Right lobe of liver (tissue), 6 donors: ENCODE measurements at places on chromosomes 12 and 14.

DNA sequence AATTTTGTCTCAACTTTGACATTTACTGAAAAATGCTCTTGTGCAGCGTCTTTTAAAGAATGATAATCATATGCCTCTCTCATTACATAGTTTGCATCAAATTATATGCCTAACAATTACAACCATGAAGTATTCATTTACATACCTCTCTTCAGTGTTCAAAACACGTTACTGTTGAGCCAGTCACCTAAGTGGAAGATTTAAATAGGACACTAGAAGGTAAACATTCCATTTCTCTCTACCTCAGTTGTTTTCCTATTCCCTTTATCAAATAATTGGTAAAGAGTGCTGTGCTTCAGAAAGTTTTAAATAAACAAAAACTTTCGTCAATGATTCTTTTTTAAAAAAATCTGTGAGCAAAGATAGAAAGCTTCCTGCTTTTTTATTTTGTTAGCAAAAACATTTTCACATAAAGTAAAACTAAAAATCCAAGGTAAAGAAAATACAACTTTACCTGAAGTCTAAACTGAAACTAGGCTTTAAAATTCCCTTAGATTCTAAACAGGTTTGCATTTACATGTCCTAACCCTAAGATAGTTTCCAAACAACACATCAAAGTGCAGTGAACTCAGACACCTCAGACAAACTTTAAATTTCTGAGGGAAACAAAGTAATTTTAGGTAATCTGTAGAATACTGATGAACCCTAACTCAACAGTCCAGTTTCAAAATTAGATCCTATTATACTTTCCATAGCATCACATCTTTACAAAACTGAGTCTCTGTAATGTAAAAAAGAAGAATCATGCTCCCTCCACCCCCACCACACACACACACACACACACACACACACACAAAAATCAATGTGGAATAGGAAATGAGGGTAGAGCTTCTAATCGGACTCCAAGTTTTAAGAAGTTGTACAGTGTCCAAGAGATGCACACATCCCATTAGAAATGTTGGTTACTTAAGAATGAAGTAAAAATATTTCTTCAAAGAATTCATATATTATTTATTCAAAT lies 46.2 kb downstream of the PAWR start:
- DNase-seq: no peak

- DNase-seq: no peak
Observed at GRCh38 chr12:122949816-122950675, 16.2 kb downstream of the ABCB9 start.

- no peak for DNase-seq
Observed at GRCh38 chr14:51638071-51638944, 13.4 kb upstream of the FRMD6 start.

DNA sequence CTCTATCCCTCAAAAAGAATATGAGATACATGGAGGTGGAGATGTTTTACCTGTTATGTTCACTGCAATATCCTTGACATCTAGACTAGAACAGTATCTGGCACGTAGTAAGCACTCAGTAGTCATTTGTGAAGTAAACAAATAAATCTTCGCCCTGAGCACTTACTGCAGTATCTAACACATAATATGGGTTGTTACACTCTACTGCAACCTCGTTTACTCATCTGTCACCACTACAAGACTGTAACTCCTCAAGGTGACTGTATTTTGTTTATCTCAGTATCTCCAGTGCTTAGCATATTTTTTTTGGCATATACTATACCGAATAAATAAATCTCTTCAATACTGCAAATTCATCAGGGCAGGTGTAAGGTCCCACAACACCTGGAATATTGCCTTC lies 66.1 kb downstream of the WASHC3 start:
- no peak for DNase-seq

GRCh38 chr14:37056473-37056872 lies 115.9 kb downstream of the SLC25A21 start:
- no peak for DNase-seq

GRCh38 chr12:124387528-124387911 lies 92.6 kb downstream of the RFLNA start:
- peak; percentile 87 for DNase-seq

DNA sequence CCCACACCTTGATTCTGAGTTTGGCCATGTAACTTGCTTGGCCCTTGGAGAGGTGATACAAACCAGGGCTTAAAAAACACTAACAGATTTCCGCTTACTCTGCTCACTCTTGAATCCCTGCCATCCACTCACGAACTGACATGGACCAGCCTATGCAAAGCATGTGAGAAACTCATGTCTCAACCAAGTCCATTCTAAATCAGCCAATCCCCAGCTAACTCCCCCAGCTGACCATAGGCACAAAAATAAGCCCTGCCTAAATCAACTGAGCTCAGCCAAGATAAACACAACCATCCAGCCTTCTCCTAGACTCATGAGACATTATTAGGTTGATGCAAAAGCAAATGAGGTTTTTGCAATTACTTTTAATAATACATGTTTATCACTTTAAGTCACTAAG lies 353.9 kb upstream of the TBX3 start:
- DNase-seq: peak; percentile 56

- peak; percentile 58 for DNase-seq
Observed at GRCh38 chr14:33848706-33849454, 102.0 kb downstream of the EGLN3 start.

GRCh38 chr12:92581604-92582003 lies 121.2 kb upstream of the PLEKHG7 start:
- no peak for DNase-seq

- DNase-seq: no peak
Observed at GRCh38 chr12:29726321-29726692, 57.4 kb downstream of the TMTC1 start.

DNA sequence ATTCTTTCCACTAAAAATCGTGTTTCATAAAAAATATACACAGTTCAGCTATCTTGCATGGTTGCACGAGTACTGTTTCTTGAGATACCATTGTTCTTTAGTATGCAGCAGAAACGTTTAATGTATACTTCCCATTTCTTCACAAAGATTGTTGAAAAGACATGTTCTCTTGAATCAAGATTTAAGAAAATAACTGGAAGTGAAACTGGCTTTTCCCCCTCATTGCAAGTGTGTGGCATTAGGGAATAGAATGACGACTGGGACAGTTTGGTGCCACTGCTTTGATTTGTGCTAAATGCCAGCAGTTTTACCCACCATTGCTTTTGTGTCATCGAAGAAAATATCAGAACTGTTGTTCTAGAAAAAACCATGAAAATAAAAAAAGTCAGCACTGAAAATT lies 20.3 kb upstream of the DHRS2 start:
- DNase-seq: no peak

DNA sequence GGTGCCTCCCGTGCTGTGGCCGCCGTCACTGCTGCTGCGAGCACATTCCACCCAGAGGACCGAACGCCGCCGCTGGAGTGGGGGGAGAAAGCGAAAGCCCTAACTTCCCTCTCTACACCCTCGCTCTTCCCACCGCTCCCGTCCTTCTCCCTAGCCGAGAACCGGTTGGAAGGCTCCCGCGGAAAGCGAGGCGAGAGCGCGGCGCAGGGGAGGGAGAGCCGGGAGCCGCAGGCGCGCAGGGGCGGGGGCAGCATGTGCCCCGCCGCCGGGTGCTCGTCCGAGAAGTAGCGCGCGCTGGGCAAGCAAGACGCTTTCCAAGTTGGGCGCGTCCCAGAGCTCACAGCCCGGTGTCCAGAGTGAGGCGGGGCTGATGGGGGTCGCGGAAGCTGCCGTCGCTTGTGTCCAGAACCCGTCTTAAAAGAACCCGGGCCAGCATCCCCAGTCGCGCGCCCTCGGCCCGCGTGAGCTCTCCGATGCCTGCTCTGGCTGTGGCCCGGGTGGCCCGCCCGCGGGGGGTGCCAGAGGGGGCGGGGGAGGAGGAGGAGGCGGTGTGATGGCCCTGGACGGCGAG lies at the start of gene TRHDE:
TRHDE (plus strand) TSS at position 280 of the 571 bp plus-strand sequence; CDS start at position 554, 274 bp downstream.
- DNase-seq: peak; percentile 53

DNA sequence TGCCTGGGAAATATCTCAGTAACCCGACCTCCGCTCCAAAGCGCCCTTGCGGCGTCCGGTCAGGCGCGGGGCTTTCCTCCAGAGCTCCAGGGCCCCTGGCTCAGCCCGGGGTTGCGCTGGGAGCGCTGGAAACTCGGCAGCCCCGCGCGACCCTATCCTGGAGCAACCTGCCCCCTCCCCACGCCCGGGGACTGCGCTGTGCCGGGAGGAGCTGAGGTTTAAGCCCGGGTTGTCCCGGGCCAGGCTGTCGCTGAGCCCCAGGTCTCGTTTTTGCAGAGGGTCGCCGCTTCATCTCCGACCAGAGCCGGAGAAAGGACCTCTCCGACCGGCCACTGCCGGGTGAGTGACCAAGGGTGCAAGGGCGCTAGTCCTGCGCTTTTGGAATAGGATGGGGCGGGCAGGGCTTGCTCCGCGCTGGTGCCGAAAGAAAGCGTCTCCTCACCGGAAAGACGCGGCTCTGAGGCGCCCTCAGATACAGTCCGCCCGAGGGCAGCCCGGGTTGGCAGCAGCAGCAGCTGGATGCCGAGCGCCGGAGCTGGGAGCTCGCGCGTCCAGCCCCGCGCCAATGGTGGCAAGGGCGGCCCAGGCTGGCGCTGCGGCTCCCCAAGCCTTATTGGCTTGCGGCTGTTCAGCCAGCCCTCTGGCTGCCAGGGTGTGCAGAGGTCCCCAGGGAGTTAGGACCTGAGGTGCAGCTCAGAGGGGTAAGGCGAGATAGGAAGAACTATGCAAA lies 1.5 kb downstream of the SPX start:
- peak; percentile 78 for DNase-seq

- DNase-seq: no peak
Observed at GRCh38 chr14:95857275-95857674, 19.4 kb upstream of the TUNAR start.

GRCh38 chr14:69625299-69626131 lies 14.1 kb downstream of the SUSD6 start:
- DNase-seq: peak; percentile 64

DNA sequence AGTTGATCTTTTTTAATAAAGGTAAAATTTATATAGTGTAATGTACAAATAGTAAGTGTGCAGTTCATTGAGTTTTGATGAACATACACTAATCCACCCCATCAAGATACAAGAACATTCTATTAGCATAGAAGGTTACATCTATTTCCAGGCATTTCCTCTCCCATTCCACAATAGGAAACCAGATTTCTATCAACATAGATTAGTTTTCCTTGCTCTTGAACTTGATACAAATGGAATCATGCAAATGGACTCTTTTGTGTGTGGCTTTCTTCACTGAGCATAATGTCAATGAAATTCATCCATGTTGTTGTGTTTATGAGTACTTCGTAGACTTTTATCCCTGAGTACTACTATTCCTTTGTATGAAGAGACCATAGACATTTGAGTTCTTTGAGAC lies 10.8 kb downstream of the STYX start:
- no peak for DNase-seq

DNA sequence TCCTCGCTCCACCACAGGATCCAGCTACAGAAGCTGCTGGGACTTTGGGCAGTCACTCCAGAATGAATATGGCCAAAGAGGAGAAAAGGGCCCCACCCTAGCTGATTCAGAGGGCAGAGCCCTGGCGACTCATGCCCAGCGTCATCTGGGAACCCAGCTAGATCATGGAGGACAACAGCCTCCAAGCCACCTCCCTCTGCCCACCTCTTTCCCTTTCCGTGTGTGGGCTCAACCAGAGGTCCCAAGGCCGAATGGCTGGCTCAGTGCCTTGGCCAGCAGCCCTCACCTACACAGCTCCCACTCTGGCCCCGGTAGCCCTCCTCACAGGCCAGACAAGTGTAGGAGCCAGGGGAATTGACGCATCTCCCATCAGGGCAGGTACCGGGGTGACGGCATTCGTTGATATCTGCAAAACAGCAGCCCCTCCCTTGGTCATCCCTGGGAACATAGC lies 17.4 kb downstream of the ISCA2 start:
- DNase-seq: peak; percentile 26

- no peak for DNase-seq
Observed at GRCh38 chr12:6919588-6919987, 5.2 kb downstream of the ENO2 start.

DNA sequence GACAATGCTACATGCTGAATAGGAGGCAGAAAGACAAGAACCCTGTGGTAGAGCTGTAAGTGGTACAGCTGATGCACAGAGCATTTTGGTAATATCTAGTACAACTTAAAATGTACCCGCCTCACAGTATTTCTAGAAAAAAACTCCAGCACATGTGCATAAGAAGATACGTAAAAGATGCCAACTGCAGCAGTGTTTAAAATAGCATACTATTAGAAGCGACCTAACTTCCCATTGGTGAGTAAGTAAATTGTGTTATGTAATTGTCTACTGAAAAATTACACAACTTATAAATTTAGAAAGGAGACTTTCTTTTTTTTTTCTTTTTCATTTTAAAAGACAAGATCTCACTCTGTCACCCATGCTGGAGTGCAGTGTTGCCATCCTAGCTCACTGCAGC lies 114.3 kb upstream of the CAND1 start:
- DNase-seq: no peak

DNA sequence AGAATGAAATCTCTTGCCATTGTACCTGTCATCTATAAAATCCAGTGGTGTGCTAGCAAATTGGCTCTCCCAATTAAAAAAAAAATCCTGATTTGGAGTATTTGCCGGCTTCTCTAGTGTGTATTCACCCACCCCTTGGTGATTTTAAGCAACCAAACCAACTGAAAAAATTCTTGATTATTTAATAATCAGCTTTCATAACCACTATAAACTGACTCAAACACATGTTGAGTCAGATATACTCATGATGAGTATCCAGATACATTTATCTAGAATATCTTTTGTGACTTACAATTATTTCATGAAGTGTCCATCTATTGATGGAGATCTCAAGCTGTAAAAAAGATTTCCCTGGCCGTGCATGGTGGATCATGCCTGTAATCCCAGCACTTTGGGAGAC lies 205.4 kb downstream of the RASSF9 start:
- no peak for DNase-seq

- no peak for DNase-seq
Observed at GRCh38 chr14:72708708-72709475, 185.0 kb downstream of the DPF3 start.

DNA sequence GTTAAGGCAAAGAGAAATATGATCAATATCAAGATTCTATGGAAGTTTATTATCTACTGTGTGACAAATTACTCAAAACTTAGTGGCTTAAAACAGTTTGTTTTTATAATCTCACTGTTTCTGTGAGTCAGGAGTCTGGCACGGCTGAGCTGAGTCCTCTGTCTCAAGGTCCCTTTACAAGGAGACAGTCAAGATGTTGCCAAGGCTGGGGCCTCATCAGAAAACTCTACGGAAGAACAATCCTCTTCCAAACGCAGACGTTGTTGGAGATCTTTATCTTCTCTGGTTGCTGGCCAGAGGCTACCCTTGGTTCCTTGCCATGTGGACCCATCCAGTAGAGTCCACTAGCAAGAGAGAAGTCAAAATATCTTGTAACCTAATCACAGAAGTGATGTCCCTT lies 100.6 kb upstream of the CCND2 start:
- no peak for DNase-seq

DNA sequence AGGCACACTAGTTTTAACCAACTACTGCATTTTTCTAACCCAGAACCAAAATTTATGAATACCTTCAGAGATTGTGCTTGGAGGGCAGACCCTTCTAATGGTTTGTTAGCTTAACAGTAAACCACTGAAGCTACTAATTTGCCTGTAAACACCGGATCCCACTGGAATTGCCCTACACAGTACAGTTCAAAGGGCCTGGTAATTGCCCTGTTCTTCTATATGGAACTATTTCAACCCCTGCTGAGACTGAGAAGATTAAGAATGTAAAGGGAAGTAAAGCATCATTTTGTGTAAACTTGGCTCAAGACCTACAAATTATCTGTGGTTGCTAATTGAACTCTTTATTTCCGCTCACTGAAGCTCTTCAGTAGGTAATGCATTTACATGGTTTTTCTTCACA lies 468.1 kb downstream of the NPAS3 start:
- DNase-seq: no peak
